ENCODE measurements at places on chromosomes 7 and 10. TPM values are rescaled to one million over a fixed set of nuclear protein-coding genes. Genes with fewer than 3 reads are reported as not detected.

GRCh38 chr7:137667633-137668387 is 179.0 kb downstream of the DGKI start:
- H3K4me1 ChIP-seq = no peaks in the 10 kb centered on the region
- no peaks in the 10 kb centered on the region for H3K36me3 ChIP-seq
- no peak for DNase-seq

DNA sequence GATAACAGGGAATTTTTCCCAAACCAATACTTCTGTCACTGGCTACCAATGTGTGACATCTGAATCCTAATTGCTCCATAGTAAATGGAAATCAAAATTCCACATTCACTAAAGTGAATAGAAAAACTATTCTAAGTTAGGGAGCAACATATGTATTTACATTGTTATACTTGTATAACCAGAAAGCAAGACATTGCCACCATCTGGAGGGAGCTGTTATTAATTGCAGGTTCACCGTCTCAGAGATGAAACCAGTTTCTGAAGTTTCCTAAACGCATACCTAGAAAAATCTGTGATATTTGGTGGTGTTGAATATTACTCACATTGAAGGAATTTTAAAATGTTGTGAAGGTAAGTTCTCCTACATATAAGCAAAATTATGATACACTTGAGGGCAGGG is 390.1 kb downstream of the NXPH1 start:
- H3K4me1 ChIP-seq = no peaks in the 10 kb centered on the region
- no peak for DNase-seq
- no peaks in the 10 kb centered on the region for H3K27me3 ChIP-seq
- H3K36me3 ChIP-seq = no peaks in the 10 kb centered on the region
- no peak overlapping the region for H3K27ac ChIP-seq
- no peak overlapping the region for H3K4me3 ChIP-seq

GRCh38 chr7:83532219-83532618 is 116.7 kb downstream of the SEMA3E start:
- H3K27me3 ChIP-seq = no peaks in the 10 kb centered on the region
- no peak for DNase-seq
- no peak overlapping the region for H3K4me3 ChIP-seq
- no peaks in the 10 kb centered on the region for H3K4me1 ChIP-seq

Gene LRGUK
- 0.03 TPM for polyA plus RNA-seq

GRCh38 chr10:89301721-89302445 is at the start of gene IFIT2:
Gene IFIT2 (plus strand): TSS chr10:89302046. CDS start chr10:89302124, 78 bp downstream.
- peak; percentile 43 for DNase-seq
- peaks cover 25% of the 10 kb centered on the region for H3K4me1 ChIP-seq
- H3K27me3 ChIP-seq = no peaks in the 10 kb centered on the region
- H3K36me3 ChIP-seq = peaks cover 8% of the 10 kb centered on the region
- H3K4me3 ChIP-seq = peak within 1 kb of the TSS; percentile 82

GRCh38 chr7:44333911-44334733 is 8.7 kb upstream of the CAMK2B start:
- no peaks in the 10 kb centered on the region for H3K4me1 ChIP-seq
- no peaks in the 10 kb centered on the region for H3K27me3 ChIP-seq
- H3K27ac ChIP-seq = no peak overlapping the region
- DNase-seq = no peak
- H3K4me3 ChIP-seq = no peak overlapping the region

- DNase-seq = no peak
- no peaks in the 10 kb centered on the region for H3K36me3 ChIP-seq
- H3K4me1 ChIP-seq = no peaks in the 10 kb centered on the region
- no peak overlapping the region for H3K4me3 ChIP-seq
- H3K27me3 ChIP-seq = no peaks in the 10 kb centered on the region
These were observed 344.7 kb upstream of the NPSR1 start for GRCh38 chr7:34313289-34313688.

GRCh38 chr10:24215603-24216002 is 6.7 kb downstream of the KIAA1217 start:
- no peaks in the 10 kb centered on the region for H3K27me3 ChIP-seq
- no peak for DNase-seq
- H3K4me3 ChIP-seq = no peak overlapping the region
- H3K36me3 ChIP-seq = no peaks in the 10 kb centered on the region

GRCh38 chr7:2585446-2585845 is 26.7 kb downstream of the IQCE start:
- no peaks in the 10 kb centered on the region for H3K4me1 ChIP-seq
- DNase-seq = no peak
- peaks cover 7% of the 10 kb centered on the region for H3K36me3 ChIP-seq
- H3K27me3 ChIP-seq = no peaks in the 10 kb centered on the region

- no peaks in the 10 kb centered on the region for H3K27me3 ChIP-seq
- peaks cover 2% of the 10 kb centered on the region for H3K4me1 ChIP-seq
- H3K27ac ChIP-seq = no peak overlapping the region
- DNase-seq = no peak
- H3K4me3 ChIP-seq = no peak overlapping the region
- no peaks in the 10 kb centered on the region for H3K36me3 ChIP-seq
These were observed 2.9 kb downstream of the IPMK start for GRCh38 chr10:58264780-58265179.

GRCh38 chr10:72910705-72911104 is 17.2 kb downstream of the OIT3 start:
- no peak for DNase-seq
- H3K36me3 ChIP-seq = no peaks in the 10 kb centered on the region
- H3K27ac ChIP-seq = no peak overlapping the region
- no peak overlapping the region for H3K4me3 ChIP-seq

- no peak overlapping the region for H3K4me3 ChIP-seq
- H3K36me3 ChIP-seq = no peaks in the 10 kb centered on the region
- H3K27me3 ChIP-seq = no peaks in the 10 kb centered on the region
These were observed 125.4 kb upstream of the TARP start for GRCh38 chr7:38398725-38399321.

Gene C10orf105
- 0.07 TPM for polyA plus RNA-seq

Gene ZNF467
- polyA plus RNA-seq = 4.0 TPM

Gene PAX4
- not detected for polyA plus RNA-seq

DNA sequence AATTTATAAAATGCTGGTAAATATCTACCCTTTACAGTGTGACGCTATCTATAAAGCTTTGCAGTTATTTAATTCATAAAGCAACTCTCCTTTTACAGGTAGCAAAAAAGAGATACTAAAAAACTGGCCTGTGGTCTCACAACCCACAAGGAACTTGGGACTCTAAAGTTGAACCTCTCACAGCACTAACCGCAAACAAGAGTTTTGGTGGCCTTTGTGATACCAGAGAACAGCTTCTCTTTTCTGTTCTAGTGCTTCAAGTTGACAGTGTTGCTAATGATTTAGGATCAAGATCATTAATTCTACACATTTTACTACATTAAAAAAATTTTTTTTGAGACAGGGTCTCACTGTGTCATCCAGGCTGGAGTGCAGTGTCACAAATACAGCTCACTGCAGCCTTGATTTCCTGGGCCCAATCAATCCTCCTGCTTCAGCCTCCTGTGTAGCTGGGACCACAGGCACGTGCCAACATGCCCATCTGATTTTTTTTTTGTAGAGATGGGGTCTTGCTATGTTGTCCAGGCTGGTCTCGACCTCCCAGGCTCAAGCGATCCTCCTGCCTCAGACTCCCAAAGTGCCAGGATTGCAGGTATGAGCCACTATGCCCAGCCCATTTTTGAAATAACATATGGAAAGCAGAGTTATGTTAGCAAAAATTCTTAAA is 56.0 kb upstream of the ST8SIA6 start:
- DNase-seq = no peak
- no peaks in the 10 kb centered on the region for H3K27me3 ChIP-seq
- no peak overlapping the region for H3K4me3 ChIP-seq
- no peaks in the 10 kb centered on the region for H3K36me3 ChIP-seq

Gene EPO
- 5.3 TPM for polyA plus RNA-seq

- H3K4me1 ChIP-seq = no peaks in the 10 kb centered on the region
- no peaks in the 10 kb centered on the region for H3K27me3 ChIP-seq
- DNase-seq = no peak
- no peak overlapping the region for H3K4me3 ChIP-seq
- no peak overlapping the region for H3K27ac ChIP-seq
These were observed 74.0 kb upstream of the GSDME start for GRCh38 chr7:24831240-24831639.

DNA sequence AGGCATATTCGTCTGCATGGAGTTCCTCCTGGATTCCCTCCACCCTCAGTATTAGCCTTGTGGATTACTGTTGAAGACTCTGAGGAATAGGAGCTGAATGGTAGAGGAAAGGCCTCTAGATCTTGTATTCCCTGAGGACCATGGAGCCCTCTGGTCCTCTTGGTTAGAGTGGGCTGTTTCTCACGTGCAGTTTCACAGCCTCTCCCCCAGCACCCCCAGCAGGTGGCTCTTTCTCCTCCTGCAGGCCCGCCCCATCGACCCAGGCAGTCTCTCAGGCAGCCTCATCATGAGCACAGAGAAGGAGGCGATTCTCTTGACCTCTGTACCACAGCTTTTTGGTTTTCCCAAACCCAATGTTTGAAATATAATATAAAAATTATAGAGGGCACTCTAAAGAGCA is 102.0 kb downstream of the WNT2 start:
- DNase-seq = no peak
- no peak overlapping the region for H3K4me3 ChIP-seq

DNA sequence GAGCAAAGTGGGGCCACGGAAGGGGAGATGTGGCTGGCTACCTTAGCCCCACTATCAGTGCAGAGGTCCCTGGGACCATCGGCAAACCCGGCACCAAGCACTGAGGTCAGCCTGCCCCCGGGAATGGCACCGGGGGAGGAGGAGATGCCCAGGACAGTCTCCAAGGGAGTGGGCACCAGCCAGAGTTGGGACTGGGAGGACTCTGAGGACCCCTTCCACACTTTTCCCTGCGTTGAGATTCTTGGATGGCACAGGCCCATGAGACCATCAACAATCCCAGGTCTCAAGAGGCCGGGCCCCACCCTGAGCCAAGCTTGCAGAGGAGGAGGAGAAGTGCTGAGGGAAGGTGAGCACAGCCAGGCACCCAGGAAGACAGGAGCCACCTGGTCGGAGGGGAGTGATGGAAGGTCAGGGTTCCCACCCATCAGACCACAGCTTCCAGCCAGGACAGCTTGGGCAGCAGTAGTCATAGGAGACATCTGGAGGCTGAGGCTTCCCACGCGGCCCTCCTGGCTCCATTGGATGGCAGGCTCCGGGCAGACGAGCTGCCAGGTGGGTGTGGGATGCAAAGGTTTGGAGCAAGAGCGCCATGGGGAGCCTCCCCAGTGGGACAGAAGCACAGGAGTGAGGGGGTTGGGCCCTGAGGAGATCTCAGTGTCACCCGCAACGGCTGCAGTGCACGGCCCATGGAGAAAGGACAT is 2.6 kb upstream of the OPN4 start:
- peaks cover 3% of the 10 kb centered on the region for H3K4me1 ChIP-seq
- no peak overlapping the region for H3K27ac ChIP-seq
- H3K4me3 ChIP-seq = no peak overlapping the region
- no peak for DNase-seq

DNA sequence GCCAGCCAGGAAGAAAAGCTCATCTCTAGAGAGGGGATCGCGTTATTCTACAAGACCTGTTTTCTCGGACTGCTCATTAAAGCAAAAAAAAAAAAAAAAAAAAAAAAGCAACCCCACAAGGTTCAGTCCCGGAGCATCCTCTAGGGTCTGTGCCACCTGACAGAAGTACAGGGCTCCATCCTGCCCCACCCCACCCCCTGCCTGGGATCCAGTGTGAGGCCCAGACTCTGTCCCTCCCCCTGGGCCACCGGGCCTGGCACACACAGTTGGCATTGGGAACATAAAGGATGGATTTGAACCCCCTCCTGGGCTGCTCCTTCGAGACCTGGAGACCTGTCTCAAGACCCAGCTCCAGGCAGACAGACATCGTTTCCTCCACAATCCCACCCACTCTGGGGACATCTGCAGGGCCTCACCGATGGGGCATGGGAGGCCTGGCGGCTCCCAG is 688 bp downstream of the ORAI2 start:
- H3K4me1 ChIP-seq = peaks cover 15% of the 10 kb centered on the region
- no peak for DNase-seq
- peak overlapping the region; percentile 80 for H3K4me3 ChIP-seq
- H3K36me3 ChIP-seq = no peaks in the 10 kb centered on the region

DNA sequence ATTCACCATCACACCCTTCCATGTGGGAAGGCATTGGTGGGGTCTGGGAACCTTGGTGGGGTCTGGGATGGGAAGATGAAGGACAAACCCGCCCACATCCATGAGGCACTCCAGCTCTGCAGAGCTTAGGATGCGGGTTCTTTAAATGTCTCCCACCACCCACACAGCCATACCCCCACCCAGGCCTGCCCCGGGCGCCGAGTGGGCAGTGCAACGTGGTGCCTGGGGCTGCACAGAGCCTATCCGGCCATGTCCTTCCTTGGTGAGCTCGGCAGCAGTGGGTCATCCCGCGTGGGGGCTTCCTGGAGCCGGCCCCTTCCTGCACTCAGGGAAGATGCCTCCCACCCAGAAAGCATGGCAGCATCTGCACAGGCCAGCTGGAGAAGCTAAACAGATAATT is 163.5 kb upstream of the TCERG1L start:
- DNase-seq = no peak
- no peak overlapping the region for H3K4me3 ChIP-seq
- H3K27ac ChIP-seq = no peak overlapping the region
- H3K36me3 ChIP-seq = no peaks in the 10 kb centered on the region

- H3K27ac ChIP-seq = no peak overlapping the region
- peaks cover 4% of the 10 kb centered on the region for H3K27me3 ChIP-seq
- H3K4me1 ChIP-seq = peaks cover 7% of the 10 kb centered on the region
These were observed 20.5 kb upstream of the CFAP46 start for GRCh38 chr10:132962623-132963429.

Gene MEIG1
- not detected for polyA plus RNA-seq

Gene PHTF2
- 2.2 TPM for polyA plus RNA-seq

Gene JAZF1
- polyA plus RNA-seq = 3.9 TPM

- H3K27me3 ChIP-seq = peaks cover 6% of the 10 kb centered on the region
- DNase-seq = no peak
- no peaks in the 10 kb centered on the region for H3K36me3 ChIP-seq
- H3K4me3 ChIP-seq = no peak overlapping the region
- no peak overlapping the region for H3K27ac ChIP-seq
These were observed 6.1 kb downstream of the CHRM2 start for GRCh38 chr7:136874393-136875032.

Gene LEP
- not detected for polyA plus RNA-seq

Gene PDE1C
- 0.05 TPM for polyA plus RNA-seq

DNA sequence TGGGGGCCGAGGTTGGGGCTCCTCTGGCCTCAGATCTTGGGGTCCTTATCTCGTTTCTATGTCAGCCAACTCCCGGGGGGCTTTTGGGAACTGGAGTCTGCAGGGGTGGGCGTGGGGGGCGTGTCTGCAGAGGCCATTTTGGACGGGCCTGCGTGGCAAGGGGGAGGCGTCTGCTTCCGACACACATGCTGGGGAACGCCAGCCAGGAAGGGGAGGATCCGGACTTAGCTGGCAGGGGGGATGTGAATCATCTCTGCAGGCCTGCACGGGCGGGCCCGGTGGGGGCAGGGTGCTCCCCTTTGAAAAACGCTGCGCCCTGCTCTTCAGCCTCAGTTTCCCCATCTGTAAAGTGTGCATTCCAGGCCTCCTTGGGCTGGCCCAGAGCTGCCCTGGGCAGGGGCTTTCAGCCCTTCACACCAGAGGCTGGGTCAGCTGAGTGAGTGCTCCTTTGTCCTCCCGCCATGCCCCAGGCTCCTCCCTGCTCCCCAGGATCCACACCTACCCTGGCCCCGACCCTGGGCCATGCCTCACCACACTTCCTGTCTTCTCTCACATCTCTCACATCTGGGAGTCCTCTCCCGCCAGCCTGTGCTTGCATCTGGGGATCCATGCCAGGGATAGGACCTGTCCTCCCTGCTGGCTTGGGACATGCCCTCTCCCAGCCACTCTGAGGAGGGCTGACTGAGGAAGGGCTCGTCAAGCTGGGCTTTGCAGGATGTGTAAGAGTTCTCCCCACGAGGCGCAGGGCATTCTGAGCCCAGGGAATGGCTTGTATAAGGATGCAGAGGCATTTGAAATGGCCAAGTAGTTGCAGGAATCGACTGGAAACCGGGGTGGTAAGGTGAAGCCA is 172.6 kb upstream of the TNRC18 start:
- H3K27ac ChIP-seq = peak overlapping the region; percentile 39
- no peaks in the 10 kb centered on the region for H3K36me3 ChIP-seq
- no peaks in the 10 kb centered on the region for H3K27me3 ChIP-seq
